ENCODE measurements at places on chromosomes 6 and 20.

- peak; percentile 38 for DNase-seq
These were observed 375.8 kb downstream of the THBS2 start for GRCh38 chr6:168877821-168878282.

- DNase-seq = no peak
These were observed 167.4 kb upstream of the BMP2 start for GRCh38 chr20:6599876-6600735.

DNA sequence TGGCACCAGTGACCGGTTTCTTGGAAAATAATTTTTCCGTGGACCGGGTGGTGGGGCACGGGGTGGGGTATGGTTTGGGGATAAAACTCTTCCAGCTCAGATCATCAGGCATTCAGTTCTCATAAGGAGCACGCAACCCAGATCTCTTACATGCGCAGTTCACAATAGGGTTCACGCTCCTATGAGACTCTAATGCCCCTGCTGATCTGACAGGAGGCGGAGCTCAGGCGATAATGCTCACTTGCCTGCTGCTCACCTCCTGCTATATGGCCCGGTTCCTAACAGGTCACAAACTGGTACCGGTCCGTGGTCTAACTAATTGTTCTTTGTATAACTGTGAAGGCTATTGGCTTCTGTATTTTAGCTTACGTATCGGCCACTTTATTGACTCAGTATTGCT lies 51.7 kb downstream of the VSTM2L start:
- no peak for DNase-seq

DNA sequence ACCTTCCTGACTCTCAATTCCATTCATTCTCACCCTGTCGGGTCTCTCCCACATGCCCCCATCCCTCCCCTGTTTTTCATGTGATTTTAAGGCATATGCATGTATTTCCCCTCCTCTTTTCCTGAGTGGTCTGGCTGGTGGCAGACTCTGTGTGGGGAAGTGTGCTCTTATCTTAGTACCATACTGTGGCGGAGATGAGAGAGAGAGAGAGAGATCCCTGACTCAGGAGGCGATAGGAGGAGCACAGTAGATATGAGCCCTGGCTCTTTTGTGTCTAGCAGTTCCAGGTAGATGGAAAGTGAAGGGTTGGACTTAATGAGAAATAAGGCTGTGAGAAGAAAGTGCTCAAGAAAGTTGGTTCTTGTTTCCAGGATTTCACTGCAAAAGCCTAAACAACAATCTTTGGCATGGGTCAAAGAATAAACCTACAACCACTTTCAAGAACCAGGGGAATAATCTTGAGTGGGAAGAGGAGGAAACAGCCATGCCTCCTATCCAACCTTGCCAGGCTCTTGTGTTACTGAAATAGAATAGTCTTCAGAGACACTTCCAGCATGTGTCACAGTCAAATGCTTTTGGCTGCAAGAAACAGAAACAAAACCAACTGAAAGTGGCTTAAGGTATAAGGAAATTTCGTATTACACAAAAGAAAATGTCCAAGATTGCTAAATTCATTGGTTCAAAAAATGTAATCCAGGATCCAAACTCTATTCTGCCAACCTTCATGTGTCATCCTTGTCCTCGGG lies 123.8 kb upstream of the MYLIP start:
- no peak for DNase-seq

DNA sequence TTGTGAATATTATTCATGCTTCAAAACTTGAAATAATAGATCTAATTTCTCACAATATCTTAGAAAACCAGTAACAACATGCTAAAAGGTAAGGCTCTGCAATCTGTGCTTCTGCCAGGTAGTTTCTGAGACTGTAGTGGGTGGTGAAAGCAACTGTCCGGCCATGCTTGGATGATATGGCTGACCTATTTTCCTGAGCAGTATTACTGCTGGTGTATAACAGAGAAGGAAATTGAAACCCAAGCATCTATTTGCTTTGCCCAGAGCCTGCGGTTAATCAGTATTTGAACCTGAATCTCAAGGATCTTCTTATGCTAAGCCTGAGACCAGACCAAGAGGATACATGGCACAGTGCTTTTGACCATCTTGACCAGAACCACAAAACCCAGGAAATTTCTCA lies 563.8 kb downstream of the COL12A1 start:
- DNase-seq = no peak

DNA sequence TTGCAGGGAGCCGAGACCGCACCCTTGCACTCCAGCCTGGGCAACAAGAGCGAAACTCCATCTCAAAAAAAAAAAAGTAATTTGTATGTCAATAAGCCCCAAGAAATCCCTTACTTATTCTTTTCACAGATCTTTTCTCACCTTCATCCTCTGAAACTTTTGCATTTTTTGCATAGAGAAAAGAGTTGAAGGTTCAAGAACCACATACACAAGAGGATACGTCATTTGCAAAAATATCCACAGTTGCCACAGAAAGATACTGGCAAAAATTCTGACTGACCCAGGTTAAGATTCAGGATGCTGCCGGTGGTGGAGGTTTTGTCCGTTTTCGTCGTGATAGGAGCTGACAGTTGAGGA lies 94.5 kb downstream of the ZMYND8 start:
- DNase-seq = no peak

DNA sequence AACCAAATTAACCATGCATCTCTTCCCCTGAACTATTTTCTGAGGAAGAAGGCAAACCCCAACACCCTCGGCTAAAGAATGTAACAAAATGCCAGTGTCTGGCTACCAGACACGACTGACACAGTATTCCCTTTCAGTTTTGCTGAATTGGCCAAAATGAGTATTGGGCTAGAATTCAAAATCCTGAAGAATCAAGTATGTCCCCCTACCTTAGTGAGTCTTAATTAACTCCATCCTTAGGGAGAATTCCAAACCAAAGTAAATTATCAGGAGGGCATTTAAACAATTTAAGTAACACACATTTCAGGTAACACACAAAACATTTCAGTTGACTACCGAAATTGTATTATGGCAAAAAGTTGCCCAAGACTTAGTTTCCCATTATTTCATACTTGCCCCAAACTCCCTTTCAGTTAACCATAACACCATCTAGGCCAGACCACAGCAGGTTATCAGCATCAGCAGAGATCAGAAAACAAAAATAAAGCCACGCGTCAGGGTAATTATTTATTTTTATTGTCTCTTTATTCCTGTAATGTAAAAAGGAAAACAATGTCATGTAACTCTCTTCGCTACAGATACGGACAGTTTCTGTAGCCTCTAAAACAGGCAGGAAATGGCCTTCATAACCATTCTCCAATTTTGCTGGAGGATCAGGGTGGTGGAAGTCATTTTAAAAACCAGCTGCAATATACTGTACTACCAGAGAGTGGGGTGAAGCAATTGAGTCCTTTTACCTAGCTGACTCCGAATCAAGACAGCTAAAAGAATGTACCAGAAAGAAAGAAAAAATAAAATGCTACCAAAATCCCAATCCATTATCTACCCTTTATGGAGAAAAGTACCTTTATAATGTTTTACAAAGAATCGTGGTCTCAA lies 1.9 kb downstream of the SNX5 start:
- peak; percentile 20 for DNase-seq

- no peak for DNase-seq
These were observed 174.5 kb downstream of the CDC5L start for GRCh38 chr6:44561832-44562665.

- no peak for DNase-seq
These were observed 73.2 kb downstream of the TRMT6 start for GRCh38 chr20:5877128-5877527.

GRCh38 chr6:155171109-155171746 lies 92.6 kb upstream of the CLDN20 start:
- peak; percentile 79 for DNase-seq

- DNase-seq = no peak
These were observed 186.2 kb upstream of the TNFAIP3 start for GRCh38 chr6:137680705-137681346.

DNA sequence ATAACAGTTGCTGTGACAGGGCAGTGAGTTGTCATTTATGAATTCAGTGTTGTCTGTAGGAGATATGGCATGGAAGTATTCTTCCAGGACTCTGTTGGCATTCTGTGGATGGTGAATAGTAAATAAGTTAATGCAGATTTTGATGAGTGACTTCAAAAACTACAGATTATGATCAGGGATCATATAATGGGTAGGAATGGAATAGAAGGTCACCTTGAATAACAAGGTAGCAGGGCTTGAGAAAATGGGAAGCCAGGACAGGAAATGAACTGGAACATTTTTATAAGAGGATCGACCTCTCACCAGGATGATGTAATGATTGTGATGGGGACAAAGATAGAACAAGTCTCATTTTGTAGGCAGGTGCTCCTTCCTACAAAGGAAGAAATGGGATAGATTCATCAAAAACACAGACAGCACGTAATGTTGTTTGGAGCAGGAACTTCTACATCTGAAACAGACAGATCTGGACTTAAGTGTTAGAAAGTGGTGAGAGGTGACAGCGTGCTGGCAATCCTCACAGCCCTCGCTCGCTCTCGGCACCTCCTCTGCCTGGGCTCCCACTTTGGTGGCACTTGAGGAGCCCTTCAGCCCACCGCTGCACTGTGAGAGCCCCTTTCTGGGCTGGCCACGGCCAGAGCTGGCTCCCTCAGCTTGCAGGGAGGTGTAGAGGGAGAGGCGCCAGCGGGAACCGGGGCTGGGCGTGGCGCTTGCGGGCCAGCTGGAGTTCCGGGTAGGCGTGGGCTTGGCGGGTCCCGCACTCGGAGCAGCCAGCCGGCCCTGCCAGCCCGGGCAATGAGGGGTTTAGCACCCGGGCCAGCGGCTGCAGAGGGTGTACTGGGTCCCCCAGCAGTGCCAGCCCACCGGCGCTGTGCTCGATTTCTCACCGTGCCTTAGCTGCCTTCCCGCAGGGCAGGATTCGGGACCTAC lies 30.8 kb upstream of the SSR1 start:
- no peak for DNase-seq

DNA sequence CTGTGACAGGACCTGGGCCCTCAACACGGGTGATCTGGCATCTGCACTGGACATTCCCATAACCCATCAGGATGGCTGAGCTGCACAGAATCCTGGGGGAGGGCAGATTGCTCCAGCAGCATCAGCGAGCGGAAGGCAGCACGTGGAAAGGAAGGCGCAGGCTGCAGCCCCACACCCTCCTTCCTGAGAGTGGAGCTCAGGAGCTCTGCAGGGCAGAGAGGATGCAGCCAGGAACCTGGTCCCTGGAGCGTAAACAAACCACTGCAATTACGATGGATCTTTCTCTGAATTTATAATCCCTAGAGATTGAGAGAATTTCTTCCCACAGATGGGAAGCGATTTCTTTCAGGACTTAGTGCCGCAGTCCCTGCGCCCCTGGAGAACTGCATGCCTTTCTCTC lies 39.7 kb upstream of the EMILIN3 start:
- no peak for DNase-seq

GRCh38 chr20:43341511-43341910 lies 116.2 kb upstream of the SRSF6 start:
- DNase-seq = no peak

DNA sequence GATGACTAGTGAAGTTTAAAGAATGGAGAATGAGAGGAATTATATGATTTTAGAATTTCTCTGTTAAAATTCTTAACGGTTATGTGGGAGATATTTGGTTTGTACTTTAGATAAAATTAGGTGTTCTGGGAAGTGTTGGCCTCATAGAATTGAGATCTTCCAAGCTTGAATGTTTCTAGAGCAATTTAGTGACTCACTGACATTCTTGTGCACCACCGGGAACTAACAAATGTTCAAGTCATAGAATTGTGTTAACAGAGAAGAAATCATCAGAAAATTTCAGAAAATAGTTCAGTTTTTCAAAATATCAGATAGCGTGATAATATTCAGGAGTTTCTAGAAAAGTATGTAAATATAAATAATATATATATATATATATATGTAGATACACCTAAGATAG lies 67.9 kb upstream of the BMP5 start:
- DNase-seq = no peak

DNA sequence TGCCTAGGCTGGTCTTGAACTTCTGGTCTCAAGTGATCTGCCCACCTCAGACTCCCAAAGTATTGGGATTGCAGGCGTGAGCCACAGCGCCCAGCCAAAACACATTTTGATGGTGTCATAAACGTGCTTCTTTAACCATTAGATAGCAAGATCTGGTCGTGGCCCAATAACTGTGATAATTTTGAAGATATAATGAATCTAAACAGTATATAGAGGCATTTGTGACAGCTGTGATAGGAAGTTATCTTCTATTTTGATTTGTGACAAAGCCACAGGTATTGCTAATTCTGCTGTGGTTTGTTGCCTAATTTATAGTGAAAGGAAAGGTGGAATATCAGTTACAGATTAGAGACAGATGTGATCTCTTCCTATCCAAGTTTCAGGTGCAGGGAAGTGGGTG lies 695 bp upstream of the OXT start:
- DNase-seq = no peak

GRCh38 chr6:135738636-135739035 lies 112.9 kb upstream of the PDE7B start:
- no peak for DNase-seq

DNA sequence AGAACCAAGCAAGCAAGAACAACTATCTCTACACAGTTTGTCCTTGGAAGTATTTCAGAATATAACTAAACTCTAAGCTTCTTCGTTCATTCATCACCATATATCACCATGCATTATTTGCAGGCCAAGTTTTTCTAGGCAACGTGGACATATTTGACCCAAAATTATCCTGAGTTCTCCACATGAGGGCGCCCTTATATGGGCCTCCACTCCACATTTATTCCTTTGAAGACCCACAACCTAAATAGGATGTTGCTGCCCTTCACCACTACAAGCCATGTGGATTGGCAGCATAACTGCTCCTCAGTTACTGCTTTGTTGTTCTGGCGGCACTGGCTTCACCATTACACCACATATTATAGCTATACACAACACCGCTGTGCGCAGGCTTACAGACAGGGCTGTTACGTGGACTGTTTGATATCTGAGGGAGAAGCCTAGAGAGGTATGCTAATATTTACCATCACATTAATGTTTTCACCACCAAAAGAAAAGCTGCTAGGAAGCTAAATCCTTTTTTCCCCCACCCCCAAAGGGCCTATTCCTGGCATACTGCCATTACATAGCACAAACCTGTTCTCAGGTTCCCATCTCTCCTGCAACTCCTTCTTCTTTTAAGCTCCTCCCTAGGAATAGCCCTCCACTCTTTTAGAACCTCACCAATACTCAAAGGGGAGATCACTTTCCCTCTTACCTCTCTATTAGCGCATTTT lies 411.7 kb downstream of the C6orf118 start:
- no peak for DNase-seq

DNA sequence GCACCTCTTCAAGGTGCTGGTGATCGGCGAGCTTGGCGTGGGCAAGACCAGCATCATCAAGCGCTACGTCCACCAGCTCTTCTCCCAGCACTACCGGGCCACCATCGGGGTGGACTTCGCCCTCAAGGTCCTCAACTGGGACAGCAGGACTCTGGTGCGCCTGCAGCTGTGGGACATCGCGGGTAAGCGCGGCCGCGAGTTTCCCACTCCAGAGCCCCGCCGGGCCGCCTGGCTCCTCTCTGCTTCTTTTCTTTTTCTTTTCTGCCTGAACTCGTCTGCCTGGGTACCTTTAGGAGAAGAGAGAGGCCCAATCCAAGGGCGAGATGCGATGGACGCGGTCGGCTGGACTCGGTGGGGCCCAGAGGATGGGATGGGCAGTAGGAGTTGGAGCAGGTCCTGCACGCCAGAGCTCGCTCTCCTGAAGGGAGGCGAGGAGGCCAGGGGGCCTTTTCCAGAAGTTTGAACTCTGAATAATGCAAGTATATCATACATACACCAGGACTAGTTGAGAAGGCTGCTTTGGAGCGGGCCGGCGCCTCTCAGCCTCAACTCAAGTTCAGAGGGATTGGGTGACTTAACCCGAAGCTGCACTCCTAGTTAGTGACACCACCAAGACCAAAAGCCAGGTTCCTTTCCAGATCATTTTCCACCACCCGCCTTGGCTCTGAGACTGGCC lies 445 bp downstream of the RAB32 start:
- peak; percentile 43 for DNase-seq

GRCh38 chr6:116363759-116364158 lies 7.0 kb upstream of the DSE start:
- no peak for DNase-seq
